Stimulated activated CD8-positive, alpha-beta memory T cell treated with anti-CD3 and anti-CD28 coated beads, Interleukin-15, amount 100 ng/mL, for 1 hour (primary cell): ENCODE measurements at places on chromosomes 6 and 20.

DNA sequence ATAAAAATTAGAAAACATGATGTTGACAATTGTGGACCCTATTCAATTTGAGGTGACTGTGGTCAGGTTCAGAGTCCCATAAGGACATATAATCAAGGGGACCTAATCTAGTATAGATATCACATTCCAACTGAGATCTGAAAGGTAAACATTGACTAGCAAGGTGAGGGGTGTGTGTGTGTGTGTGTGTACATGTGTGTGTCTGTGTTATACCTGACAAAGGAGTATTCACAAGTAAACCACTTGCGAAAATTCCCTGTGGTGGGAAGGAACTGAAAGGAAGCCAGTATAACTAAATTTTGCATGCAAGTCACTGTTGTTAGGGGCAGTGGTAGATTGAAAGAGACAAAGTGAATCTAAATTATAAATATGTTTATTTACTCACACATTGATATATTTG lies 723.7 kb downstream of the COL12A1 start:
- DNase-seq: no peak

DNA sequence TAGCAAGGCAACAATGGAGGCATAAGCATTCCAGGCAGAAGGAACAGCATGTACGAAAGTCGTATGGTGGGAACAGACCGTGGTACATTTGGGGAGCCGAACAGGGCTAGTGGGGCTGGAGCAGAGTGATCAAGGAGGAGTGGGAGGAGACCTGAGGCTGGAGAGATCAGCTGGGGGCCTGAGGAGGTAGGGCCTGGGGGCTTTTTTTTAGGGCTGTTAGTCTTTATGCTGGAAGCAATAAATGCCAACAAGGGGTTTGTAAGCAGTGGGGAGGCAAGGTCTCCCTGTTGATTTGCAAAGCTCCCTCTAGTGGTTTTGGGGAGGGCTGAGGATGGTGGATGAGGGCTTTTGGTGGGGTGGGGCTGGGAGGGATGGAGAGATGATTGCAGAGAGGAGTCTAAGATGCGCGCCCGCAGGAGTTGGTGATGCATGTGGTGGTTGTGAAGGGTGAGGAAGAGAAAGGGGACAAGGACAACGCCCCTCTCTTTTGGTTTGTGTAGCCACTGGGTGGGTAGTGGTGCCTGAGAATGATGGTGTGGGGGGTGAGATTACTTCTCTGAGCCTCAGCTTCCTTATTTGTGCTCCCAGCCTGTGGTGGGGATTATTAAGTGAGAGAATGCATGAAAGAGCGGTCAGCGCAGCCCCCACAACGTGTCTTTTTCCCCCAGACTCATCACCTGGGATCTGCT lies 74.1 kb upstream of the TOX2 start:
- DNase-seq: no peak

DNA sequence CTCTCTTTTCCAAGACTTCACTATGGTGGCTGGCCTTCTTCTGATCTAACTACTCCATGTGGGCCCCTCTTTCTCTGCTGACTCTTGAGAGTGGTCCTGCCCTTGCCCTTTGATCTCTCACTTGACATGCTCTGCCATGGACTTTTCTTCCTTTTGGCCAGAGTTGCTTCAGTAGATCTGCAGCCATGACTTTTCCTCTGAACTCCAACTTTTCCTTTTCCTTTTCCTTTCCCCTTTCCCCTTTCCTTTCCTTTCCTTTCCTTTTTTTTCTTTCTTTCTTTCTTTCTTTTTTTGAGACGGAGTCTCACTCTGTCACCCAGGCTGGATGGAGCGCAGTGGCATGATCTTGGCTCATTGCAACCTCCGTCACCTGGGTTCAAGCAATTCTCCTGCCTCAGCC lies 88.5 kb downstream of the JAG1 start:
- DNase-seq: no peak

DNA sequence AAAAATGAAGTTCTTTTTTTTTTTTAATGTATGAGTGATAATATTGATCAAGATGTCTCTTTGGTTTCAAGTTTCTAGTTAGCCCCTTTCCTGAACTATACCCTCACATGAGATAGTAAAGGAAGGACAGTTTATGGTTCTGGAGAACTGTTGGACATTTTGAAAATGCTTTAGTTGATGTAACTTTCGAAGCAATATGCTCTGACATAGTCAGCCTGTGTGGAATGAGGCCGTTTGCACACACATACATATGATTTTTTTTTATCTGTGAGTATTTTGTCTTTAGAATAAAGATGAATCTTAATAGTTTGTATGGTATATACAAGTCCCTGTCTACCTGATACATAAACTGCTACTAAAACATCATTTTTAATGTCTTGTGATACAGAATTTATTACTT lies 177.0 kb downstream of the ARID1B start:
- no peak for DNase-seq

DNA sequence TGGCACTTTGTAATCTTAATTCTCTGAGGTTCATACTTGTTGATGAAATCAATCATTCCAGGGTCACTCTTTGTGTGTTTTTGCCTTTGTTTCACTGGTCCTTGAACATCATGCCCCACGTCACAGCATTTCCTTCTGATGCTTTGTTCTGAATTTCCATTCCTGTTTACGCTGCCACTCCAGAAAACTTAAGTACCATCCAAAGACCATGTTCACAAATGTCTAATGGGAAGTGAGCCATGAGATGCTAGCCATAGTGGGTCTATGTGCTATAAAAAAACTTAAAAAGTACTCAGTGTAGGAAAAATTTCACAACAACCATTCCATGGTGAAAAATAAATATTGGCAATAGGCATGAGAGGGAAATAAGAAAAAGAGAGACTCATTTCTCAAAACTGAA lies 232.0 kb downstream of the IBTK start:
- DNase-seq: no peak

GRCh38 chr6:36128793-36129192 lies 1.5 kb upstream of the MAPK13 start:
- DNase-seq: no peak

- DNase-seq: no peak
Measured at GRCh38 chr20:957544-957943, 41.4 kb upstream of the ANGPT4 start.

GRCh38 chr6:31114541-31114878 lies at the start of gene PSORS1C1:
Gene PSORS1C1, plus strand, starts transcription at chr6:31114800. Its CDS starts 14,833 bp downstream, at chr6:31129633.
- no peak for DNase-seq

GRCh38 chr6:35392111-35392702 lies 49.8 kb downstream of the PPARD start:
- DNase-seq: no peak

DNA sequence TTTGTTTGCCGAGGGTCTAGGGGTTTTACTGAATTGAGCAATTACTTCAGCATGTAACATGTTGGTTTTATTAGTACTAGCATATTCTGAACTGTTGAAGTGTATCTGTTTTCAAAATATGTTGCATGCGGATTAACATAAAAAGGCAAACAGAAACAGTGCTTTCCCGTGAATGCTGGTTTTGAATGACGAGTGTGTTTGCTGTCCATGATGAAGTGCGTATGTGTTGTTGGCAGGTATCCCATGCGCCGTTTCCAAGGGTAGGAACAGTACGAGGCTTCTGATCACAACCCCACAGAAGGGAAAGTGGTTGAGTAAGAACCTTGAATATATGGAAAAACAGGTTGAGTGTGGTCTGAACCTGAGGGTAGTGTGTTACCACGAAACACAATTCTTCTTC lies 232.9 kb downstream of the SAMD5 start:
- DNase-seq: no peak

GRCh38 chr6:18664401-18664800 lies 277.3 kb downstream of the RNF144B start:
- DNase-seq: no peak

- DNase-seq: no peak
Measured at GRCh38 chr20:13736436-13737191, 48.1 kb downstream of the ESF1 start.

GRCh38 chr20:21151791-21152190 lies 25.9 kb downstream of the KIZ start:
- DNase-seq: no peak

GRCh38 chr20:5923493-5923892 lies 26.8 kb downstream of the TRMT6 start:
- DNase-seq: no peak

DNA sequence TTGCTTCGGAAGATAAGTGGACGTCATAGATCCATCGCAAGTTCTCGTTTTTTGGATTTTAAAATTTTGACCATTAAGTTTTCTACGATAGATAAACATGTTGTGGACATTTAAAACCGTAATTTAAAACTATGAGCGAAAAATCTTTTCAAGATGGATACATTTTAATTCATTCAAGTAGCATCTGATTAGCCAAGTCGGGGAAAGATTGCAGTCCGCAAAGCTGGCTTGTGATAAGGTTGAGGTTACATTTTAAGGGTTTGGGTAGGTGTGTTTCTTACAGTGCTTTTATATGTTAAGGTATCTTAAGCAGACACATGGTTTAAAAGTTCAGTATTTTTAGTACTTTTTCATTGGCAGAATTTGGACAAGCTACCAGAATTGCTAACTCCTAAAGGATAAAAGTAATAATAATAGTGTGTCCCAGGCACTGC lies 1.2 kb downstream of the WTAP start:
- DNase-seq: no peak

- no peak for DNase-seq
Measured at GRCh38 chr6:93319304-93319703, 100.1 kb downstream of the EPHA7 start.

- no peak for DNase-seq
Measured at GRCh38 chr6:131197716-131198115, 62.4 kb downstream of the AKAP7 start.

DNA sequence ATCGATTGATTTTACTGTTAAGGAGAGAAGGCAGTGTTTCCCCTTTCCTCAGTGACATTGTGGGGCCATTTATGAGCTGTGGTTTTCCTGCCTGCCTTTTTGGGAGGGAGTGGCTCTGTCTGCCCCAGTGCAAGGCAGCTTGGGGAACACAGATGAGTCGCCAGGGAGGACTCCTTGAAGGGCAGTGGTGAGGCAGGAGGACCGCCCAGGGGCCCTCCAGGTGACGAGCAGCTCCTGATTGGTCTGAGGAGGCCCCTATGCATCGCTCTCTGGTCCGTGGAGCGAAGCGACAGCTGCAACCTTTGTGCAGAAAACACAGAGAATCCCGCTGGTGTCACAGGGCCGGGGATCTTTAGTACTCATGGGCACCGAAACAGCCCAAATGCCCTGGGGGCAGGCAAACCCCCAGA lies 100.3 kb downstream of the TMEM242 start:
- no peak for DNase-seq

- no peak for DNase-seq
Measured at GRCh38 chr6:36345681-36346466, 9.2 kb upstream of the BNIP5 start.
